ENCODE measurements at places on chromosomes 4 and X.

- no peak for DNase-seq
These were observed 663 bp upstream of the USP53 start for GRCh38 chr4:119211867-119212233.

DNA sequence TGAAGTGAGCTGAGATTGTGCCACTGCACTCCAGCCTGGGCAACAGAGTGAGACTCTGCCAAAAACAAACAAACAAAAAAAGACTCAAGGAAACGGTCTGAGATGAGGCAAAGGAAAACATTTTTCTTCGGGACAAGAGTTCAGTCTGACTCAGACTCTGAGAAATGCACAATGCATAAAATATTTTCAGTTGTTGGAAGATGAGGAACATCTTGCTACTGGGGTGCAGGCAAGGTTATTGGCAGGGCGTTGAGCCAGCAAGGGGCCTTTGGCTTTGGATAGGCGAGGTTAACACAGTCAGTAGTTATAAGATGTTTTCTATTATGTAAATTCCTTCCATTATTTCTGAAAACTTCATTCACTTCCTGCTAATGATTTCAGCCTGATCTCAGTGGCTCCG lies 96.1 kb upstream of the VCX start:
- DNase-seq, result no peak

DNA sequence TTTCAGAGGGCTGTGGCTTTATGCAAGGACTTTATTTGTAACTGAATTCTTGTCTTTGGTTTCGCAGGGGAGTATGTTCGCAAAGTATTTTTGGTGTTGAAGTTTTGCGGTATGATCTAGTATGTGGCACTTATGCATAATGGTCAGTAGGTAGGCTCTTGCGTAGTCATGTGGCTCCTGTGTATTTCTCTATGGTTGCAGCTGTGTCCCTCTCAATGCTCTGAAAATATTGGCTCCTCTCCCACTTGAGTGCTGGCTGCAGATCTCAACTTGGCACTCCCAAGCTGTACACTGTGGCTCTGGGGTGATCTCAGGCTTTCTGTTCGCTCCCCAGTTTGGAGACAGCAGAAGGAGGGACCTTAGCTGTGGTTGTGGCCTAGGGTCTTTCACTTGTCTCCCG lies 24.8 kb downstream of the ARMCX5 start:
- no peak for DNase-seq

DNA sequence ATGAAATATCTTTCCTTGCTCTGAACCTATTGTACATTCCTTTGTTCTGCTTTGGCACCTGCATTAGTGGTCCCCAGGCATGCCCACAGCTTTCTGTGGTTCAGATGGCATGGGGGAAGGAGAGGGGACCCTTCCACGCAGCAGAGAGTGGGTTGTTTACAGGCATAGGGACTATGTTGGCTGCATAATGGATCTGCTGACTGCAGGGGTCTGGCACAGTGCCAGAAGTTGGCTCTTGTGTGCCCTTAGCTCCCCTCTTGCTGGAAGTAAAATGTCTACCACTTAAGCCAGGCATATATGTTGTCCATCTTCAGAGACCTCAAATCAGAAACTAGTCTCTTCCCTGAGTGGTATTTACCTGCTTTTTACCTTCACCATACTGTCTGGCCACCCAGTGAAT lies 651.9 kb upstream of the PCDH7 start:
- DNase-seq, result peak; percentile 23

DNA sequence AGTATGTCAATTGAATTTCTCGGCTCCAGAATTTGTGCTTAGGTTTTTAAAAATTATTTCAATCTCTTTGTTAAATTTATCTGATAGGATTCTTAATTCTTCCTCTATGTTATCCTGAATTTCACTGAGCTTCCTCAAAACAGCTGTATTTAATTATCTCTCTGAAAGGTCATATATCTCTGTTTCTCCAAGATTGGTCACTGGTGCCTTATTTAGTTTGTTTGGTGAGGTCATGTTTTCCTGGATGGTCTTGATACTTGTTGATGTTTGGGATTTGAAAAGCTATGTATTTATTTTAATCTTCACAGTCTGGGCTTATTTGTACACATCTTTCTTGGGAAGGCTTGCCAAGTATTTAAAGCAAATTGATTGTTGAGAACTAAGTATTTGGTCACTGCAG lies 24.7 kb upstream of the HERC3 start:
- no peak for DNase-seq

- DNase-seq, result no peak
These were observed 160.7 kb upstream of the LDB2 start for GRCh38 chr4:17058916-17059741.

GRCh38 chr4:148044089-148044911 lies 312.4 kb downstream of the ARHGAP10 start:
- no peak for DNase-seq

GRCh38 chrX:10086676-10087075 lies 70.1 kb upstream of the CLCN4 start:
- no peak for DNase-seq

DNA sequence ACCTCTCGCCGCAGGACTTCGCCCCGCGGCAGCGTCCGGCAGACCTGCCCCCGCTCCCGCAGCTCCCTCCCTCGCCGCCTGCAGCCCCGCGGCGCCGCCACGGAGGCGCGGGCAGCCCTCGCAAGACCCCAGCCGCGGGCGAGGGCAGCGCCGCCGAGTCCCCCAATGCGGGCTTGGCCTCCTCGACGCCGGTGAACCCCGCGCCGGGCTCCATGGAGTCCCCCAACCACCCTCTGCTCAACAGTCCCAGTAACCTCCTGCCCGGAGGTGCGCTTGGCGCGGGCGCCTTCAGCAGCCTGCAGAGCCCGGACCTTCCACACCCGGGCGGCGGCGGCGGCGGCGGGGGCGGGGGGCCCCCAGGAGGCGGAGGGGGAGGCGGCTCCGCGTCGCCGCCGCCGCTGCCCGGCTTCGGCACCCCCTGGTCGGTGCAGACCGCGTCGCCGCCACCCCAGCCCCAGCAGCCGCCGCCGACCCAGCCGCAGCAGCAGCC lies 1.2 kb downstream of the CPEB2 start:
- no peak for DNase-seq

GRCh38 chr4:183688216-183688615 lies 29.1 kb downstream of the TRAPPC11 start:
- no peak for DNase-seq

DNA sequence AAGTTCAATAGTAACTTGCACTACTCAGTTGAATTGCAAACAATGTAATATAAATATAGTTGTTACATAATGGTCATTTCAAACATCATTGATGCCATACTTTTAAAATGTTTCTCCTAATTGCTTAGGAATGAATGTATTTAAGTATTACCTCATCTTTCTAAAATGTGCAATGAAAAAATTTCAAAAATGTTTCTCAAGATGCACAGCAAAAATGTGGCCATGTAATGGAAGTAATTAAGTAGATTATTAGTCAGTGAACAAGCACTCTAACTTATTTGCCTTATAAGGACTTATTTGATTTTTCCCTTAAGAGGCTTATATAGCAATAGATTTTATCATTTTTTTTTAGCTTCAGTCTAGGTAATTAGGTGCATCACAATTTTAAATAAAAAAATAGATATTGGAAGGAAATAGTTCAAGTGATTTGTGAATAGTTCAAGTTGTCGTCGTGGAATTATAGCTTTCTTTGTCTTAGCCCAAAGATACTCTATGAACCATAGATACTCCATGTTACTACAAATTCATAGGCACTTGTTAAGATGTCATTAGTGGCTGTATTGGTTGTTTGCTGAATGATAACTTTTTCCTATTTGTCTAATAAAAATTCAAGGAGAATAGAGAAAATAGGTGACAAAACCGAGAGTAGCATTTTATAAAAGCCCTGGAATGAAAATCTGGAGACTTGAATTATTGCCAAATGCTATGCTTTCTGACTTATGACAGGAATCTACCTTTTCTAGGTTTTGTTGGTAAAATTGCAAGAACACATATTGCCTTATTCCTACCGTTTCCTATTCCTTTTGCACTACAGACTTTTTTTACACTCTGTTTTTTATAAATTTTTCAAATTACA lies 118.5 kb downstream of the TLL1 start:
- no peak for DNase-seq

DNA sequence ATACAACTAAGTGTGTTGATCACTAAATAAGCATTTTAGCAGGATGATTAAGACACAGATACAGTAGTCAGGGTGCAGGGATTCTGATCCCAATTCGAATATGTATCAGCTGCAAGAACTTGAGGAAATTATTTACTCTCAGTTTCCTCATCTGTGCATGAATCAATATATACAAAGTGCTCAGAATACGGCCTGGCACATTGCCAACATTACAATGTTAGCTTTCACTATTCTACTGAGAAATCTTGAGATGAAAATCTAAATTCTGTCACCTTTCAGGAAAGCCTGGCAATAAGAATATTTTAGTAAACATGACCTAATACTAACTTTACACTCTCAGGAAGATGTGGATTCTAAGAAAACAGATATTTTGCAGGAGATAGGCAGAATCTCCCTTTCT lies 1001.6 kb upstream of the IGFBP7 start:
- DNase-seq, result no peak

DNA sequence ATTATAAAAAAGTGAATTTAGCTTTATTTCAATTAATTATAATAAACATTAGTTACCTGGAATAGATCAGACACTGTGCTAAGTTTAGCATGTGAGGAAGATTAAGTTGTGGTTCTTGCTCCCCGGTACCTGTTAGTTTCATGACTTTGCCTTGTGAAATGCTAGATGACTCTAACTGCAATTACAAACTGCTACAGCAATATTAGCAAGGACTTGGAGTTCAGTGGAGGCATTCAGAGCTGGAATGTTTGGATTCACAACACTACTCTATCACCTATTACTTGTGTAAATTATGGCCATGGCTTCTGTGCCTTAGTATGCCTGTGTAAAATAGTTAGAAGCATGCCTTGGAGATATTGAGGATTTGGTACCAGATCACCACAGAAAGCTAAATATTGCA lies 21.4 kb upstream of the ANXA10 start:
- no peak for DNase-seq

- no peak for DNase-seq
These were observed 16.4 kb upstream of the GUCY1B1 start for GRCh38 chr4:155742310-155743015.

DNA sequence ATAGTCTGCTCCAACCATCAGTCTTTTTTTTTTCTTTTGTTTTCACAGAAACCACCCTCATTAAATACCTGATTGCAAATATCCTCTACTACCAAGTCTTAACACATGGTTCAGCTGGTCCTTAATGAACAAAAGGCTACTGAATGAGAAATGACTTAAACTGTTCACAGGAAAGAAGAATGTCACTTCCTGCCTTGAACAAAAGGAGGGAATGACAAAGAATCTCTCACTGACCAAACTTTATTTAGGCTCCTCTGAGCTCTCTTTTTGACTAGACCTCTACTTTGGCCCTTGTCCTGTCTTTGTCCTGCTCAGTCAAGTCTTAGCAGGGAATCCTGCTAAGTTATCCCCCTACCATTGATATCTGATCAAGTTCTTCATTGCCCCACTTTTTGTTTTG lies 31.8 kb upstream of the GJB1 start:
- DNase-seq, result no peak

DNA sequence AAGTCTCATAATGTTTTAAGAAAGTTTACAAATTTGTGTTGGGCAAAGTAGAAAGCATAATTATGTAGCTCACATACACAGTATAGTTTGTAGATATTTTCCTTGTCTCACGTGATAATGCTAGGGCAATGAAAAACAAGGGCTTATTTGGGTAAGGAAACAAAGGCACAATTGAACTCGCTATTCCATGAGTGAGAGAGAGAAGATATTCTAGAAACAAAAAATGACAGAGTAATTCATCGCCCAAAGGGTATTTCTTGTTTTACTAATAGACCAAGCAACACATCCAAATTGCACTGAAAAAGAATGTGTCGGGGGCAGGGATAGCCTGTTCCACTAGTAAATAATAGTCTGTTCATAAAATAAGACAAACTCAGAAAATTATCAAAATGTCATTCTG lies 3.6 kb upstream of the ASB11 start:
- no peak for DNase-seq

DNA sequence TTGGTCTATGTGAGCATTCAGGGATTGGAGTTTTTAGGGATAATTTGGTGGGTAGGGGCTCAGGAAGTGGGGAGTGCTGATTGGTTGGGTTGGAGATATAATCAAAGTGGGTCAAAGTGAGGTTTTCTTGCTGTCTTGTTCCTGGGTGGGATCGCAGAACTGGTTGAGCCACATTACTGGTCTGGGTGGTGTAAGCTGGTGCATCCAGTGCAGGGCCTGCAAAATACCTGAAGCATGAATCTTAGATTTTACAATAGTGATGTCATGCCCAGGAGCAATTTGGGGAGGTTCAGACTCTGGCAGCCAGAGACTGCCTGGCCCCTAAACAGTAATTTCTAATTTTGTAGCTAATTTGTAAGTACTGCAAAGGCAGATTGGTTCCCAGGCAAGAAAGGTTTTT lies 665.6 kb upstream of the PRKX start:
- DNase-seq, result no peak

GRCh38 chr4:75769036-75769435 lies 44.7 kb downstream of the USO1 start:
- no peak for DNase-seq

GRCh38 chrX:112056476-112056875 lies 26.1 kb downstream of the TRPC5 start:
- no peak for DNase-seq

GRCh38 chrX:144219035-144219434 lies 335.2 kb downstream of the UBE2NL start:
- no peak for DNase-seq

DNA sequence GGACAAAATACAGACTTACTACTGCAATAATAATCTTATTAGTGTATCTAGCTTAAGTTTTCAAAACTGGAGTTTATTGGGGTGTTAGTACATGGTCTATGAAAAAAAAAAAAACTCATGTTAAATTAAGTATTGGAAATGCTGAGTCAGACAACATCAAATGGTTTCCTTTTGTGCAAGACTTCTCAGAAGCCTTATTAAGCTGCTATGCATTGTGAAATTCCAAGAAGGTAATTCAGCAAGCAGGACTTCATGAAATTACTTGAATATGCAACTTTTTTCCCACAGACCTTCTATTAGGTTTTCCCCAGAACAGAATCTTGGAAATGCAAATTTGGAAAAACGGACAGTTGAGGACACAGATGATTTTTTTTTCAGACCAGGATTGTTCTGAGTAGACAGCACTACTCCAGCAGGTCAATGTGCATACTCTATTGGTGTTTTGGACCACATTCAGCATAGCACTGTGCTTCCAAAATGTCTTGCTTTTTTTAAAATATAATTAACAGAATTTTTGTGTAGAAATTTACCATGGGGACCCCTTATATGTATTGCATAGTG lies 568.8 kb upstream of the TENM3 start:
- no peak for DNase-seq

Measured in NCI-H748 treated with DMSO at 0.1 percent for 48 hours (cell line).